ENCODE measurements at places on chromosomes 7 and 10. TPM values are rescaled to one million over a fixed set of nuclear protein-coding genes. Genes with fewer than 3 reads are reported as not detected.

DNA sequence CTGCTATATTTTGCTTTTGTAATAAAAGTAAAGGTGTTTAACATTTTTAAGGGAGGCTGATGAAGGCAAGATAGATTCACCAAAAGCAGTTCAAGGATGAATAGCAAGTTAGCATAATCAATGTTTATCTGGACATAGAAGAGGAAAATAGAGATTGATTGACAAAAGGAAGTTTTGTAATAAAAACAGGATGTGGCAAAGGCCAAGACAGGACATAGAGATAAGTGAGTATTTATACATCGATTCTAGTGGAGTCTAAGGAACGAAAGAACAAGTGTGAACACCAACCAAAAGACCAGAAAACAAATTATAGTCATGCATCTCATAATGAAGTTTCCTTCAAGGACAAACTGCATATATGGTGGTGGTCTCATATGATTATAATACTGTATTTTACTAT lies 123.8 kb downstream of the CCDC71L start:
- DNase-seq: no peak

The FFAR4 gene
- not detected for total RNA-seq

DNA sequence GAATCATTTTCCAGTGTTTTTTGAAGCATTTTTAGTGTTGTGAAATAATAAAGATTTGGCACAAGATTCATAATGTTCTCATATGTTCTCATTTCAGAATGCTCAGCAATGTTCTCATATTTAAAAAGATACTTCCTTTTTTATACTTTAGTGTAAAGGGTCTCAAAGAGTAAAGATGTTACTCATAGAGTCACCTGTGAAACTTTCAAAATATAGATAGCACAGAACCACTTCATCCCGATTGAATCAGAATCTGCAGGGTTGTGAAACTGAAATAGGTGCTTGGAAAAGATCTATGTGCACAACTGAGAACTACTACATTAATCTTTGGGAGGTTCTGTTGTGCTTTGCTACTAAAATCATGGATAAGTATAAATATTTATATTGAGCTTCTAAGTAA lies 144.7 kb downstream of the MDFIC start:
- no peak for DNase-seq

The NRG3 gene
- total RNA-seq: not detected

The FEZF1 gene
- not detected for total RNA-seq
